Sciatic nerve (tissue), 2 donors: ENCODE measurements at places on chromosomes 2 and 18. TPM values are rescaled to one million over a fixed set of nuclear protein-coding genes. Genes with fewer than 3 reads are reported as not detected.

GRCh38 chr2:147740211-147740927, 104.5 kb upstream of the ACVR2A start:
- no peak for DNase-seq

DNA sequence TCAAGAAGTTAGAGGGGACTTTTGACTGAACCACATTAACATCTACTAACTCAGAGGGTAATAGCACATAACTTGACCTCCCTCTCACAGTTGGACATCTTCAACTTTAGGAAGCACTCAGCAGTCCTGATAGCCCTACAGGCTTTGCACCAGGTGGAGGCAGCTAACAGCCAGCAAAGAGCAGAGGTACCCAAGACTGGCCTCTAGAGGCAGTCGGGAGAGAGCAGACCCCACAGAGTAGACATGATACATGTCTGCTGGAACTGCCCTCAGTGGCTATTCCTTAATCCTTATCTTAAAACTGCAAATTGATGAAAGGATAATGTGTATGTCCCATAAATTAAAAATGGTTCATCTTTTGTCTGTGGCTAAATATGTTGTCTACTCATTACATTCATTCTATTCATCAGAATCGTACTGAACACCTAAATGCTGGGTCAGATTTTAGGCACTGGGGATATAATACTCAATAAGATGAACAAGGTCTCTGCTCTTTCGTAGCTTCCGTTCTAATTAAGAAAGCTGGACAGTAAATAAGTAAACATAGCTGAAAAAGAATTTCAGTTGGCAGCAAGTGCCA, 49.8 kb downstream of the CAB39 start:
- no peak for DNase-seq

- peak; percentile 92 for DNase-seq
These were observed 81.4 kb upstream of the PKDCC start for GRCh38 chr2:41966431-41966893.

The PLCD4 gene
- total RNA-seq, result 9.1 TPM

DNA sequence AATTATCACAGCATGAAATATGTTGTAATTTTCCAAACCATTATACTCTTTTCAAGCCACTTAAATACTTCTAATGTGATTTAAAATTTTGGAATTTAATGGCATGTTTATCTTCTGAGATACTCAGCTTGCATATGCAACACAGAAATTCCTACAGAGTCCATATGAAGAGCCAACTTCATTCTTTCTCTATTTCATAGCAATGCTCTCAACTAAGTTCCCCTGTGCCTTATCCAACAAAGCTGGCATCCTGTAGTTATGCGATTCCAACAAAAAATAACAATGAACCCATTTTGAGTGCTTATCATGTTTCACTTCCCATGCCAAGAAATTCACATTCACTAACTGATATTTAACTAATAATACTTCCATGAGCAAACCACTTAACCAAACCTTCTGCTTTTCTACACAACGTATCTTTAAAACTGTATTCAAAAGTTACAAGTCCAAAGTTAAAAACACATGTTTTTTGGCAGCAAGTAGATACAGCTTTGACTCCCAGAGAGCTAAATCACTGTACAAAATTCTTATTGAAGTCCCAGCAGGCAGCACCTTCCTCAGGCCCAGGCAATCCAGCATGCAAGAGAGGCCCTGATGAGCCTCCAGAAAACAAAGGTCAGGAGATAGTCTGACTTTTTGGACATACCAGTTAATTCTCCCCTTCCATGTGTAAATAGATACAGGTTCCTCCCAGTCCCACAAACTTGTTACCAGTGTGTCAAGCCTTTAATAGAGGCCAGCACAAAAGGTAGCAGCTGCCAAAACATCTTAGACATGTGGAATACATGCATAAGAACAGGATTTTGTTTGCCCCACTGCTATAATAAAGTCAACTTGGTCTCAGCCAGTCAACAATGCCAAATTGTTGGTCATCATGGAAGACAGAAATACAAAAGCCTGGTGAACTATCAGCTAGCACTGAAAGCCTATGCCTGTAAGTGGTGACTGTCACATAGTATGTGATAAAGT, 113.1 kb upstream of the WDR75 start:
- DNase-seq, result no peak

The CNGA3 gene
- not detected for total RNA-seq

DNA sequence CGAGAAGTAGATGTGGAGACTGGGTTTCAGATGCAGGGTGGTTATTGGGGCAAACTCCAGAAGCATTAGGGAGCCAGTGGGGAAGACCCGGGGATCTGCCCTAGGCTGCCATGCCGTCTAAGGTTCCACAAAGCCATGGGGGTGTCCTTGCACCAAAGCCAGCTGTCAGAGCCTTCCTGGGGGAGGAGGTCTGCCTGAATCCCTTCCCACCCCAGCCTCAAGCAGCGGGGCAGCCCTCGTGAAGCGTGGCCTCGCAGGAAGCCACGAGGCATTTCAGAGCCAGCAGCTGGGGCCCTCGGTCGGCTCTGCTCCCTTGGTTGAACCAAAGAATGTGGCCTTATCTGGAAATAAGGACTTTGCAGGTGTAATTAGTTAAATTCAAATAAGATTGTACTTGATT, 51.2 kb upstream of the UBE2F start:
- DNase-seq, result peak; percentile 42

- no peak for DNase-seq
These were observed 64.4 kb downstream of the NCK2 start for GRCh38 chr2:105809097-105809473.

The ACMSD gene
- not detected for total RNA-seq

DNA sequence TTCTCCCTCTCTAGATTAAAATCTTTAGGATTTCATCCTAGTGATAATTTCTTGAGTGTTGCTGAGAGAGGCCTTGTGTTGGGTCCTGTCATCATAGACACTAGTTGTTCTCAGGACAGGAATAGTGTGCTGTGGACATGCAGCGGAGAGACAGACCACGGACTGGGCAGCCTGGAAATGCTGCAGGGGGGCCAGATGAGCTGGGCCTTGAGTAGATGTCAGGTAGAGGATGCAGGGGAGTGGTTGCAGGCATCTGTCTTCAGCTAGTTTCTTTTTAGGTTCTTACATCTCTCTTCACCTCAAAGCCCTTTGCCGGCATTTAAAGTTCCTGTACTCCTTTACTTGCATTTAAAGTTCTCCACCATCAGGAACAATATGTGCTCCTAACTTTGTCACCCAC, 42.8 kb downstream of the SP110 start:
- DNase-seq, result no peak

- DNase-seq, result no peak
These were observed 17.8 kb downstream of the THNSL2 start for GRCh38 chr2:88187927-88188326.

- DNase-seq, result no peak
These were observed 171.9 kb upstream of the FHL2 start for GRCh38 chr2:105570757-105571156.

The HOXD12 gene
- not detected for total RNA-seq

- no peak for DNase-seq
These were observed 136.3 kb downstream of the RPIA start for GRCh38 chr2:88827821-88828220.

DNA sequence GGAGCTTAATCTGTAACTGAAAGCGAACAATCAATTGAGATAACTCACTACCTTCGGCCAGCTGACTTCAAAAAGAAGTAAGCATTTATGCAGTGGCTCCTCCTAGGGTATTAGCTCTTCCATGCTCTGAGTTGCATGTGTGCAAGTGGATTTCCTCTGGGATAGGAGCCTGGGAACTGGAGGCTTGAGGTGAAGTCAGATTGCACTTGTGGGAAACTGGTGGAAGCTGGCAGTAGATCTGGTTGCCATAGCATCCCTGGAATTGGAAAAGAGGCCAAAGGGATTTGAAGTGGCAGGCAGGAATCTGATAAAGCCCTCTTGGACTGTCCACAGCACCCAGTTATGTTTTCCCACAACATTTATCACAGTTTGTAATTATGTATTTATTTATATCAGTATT, 50.6 kb upstream of the FMNL2 start:
- no peak for DNase-seq

The ANKRD44 gene
- 77.8 TPM for total RNA-seq

The CTDSP1 gene
- 148 TPM for total RNA-seq

The PLGLB1 gene
- total RNA-seq, result 8.9 TPM

DNA sequence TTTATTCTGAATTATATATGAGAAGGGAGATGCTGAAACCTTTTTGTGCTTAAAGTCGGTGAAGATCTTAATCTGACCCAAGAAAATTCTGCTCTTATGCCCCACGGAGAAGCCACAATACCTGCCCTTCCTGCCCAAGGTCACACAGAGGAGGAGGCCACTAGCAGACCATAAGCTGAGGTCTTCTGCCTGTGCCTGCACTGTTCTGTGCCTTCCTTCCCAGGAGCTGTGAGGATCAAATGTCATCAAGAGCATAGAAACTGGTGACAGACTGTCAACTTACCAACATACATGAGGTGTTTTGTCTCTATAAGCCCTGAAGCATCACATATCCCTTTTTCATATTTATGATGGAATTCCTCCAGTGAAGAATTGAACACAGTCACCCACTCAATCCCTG, 233.3 kb downstream of the C1D start:
- DNase-seq, result no peak

GRCh38 chr18:58590839-58591238, 38.1 kb downstream of the ALPK2 start:
- DNase-seq, result no peak

- DNase-seq, result no peak
These were observed 133.3 kb upstream of the NOSTRIN start for GRCh38 chr2:168669151-168669550.

DNA sequence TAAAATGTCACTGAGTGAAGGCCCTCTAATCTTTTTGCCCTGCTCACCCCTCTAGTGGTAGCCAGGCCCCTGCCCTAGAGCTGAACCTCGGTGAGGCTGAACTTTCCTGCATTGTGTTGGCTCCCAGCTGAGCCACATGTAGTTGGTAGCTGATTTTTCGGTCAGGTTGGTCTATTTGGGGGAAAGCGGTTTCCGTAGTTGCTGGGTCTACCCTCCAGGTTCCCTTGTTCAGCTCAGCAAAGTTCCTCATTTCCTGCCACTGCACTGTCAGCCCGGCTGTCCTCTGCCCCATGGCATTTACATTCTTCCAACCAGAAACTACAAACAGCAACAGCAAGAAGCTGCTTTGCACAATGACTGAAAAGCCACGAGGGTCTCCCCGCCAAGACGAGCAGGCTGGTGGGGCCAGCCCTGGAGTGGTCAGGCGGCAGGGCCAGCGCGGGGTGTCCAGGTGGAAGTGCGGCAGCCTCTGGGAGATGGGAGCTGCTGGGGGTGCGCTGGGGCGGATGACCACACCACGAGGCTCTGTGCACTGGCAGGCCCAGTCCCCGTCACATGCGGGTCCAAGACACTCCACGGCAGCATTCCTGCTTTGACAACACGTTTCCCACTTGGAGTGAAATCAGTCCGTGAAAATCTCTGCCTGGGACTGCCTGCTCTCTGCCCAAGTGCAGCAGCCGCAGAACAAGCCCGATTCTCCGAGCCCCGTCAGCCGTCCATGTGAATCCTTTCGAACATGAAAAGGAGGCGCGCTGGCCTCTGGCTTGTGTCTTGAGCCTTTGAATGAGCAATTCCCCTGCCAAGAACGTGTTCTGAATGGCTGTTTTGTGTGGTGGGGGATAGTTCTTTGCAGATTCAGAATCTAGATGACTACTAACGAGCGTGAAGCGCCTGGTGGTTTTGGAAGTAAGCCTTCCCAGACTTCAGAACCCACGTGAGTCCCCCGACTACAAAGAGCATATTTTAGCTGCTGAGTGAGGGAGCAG, 159.4 kb downstream of the ASB1 start:
- DNase-seq, result no peak

DNA sequence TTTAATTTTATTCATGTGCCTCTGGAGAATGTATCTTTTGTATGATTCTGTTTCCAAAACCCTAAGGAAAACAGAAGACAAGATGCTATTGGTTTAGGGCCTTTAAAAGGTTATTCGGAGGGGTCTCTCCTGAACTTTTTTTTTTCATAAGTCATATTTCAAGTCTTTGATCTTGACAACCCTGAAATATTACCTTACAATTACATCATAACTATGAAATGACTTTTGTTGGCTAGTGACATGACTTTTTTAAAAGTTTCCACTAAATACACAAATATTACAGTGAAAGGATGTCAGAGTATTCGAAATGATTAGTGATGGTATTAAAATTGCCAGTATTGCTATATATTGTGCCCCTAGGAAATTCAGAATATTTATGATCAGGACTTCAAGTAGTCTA, 31.8 kb upstream of the FZD7 start:
- DNase-seq, result no peak

- DNase-seq, result no peak
These were observed 44.4 kb downstream of the PTPN2 start for GRCh38 chr18:12839526-12840196.

DNA sequence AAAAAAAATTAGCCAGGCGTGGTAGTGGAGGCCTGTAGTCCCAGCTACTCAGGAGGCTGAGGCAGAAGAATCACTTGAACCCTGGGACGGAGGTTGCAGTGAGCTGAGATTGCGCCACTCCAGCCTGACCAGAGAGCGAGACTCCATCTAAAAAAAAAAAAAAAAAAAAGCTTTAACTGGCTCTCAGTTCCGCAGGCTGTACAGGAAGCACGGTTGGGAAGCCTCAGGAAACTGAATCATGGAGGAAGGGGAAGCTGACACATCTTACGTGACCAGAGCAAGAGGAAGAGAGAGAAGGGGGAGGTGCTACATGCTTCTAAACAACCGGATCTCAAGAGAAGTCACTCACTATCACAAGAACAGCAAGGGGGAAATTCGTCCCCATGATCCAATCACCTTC, 505.6 kb upstream of the SLC8A1 start:
- DNase-seq, result no peak

The SGPP2 gene
- 0.53 TPM for total RNA-seq

GRCh38 chr2:65655000-65655399, 222.6 kb upstream of the SPRED2 start:
- DNase-seq, result no peak

The RGPD3 gene
- total RNA-seq, result 0.22 TPM

The PSMA8 gene
- not detected for total RNA-seq

GRCh38 chr18:31490387-31490786, 7.6 kb upstream of the DSG2 start:
- DNase-seq, result no peak

- DNase-seq, result no peak
These were observed 59.3 kb upstream of the CCDC68 start for GRCh38 chr18:55018602-55019001.
